ENCODE measurements at places on chromosomes 4 and X.
A peak's percentile ranks its signal among the peaks of the same experiment; 100 is the strongest.

DNA sequence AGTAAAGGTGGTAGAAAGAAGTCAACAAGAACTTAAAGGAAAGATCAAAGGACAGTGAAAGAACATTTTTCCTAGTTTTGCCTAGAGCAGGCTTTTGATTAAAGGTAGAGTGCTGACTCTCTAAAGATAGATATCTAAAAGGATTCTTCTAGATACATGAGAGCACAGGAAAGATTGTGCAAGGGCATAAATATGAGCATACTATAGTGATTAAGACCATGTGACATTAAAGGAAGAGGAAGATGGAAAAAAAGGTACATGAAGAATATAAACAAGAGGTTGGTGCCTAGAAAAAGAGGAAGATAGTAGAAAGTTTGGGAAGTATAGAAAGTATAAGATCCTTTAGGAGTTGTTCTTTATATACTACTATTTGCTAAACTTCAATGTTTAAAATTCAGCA, 26.1 kb upstream of the TET2 start:
- DNase-seq = no peak

GRCh38 chr4:159232465-159233106, 129.7 kb downstream of the RAPGEF2 start:
- no peak for DNase-seq

- no peak for DNase-seq
Measured at GRCh38 chr4:56077676-56078075, 128.9 kb downstream of the CEP135 start.

GRCh38 chr4:177041356-177041755, 248.6 kb upstream of the VEGFC start:
- DNase-seq = no peak

- DNase-seq = peak; percentile 25
Measured at GRCh38 chr4:147590249-147590920, 26.8 kb upstream of the TMEM184C start.

GRCh38 chrX:37320541-37321203, 28.5 kb upstream of the PRRG1 start:
- no peak for DNase-seq

- no peak for DNase-seq
Measured at GRCh38 chrX:66013194-66013816, 26.6 kb downstream of the VSIG4 start.

DNA sequence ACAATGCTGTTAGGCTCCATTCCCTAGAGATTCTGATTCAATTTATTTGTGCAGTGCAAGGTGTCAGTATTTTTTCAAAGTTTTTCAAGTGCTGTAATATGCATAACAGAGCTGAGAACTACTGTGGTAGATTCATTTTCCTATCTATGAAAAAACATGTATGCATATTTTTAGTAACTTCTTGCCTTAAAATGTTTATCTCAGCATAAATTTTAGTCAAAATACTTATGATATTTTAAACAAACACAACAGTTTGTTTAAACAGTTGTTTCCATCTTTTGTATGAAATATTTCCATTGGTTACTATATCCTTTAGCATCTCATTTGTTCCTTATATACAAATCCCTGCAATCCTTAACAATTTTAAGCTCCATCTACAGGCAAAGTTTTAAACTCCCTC, 624.8 kb upstream of the ADGRL3 start:
- DNase-seq = no peak

- DNase-seq = no peak
Measured at GRCh38 chr4:46922205-46922604, 13.2 kb upstream of the COX7B2 start.

- DNase-seq = no peak
Measured at GRCh38 chrX:9148615-9149399, 114.9 kb upstream of the FAM9B start.

DNA sequence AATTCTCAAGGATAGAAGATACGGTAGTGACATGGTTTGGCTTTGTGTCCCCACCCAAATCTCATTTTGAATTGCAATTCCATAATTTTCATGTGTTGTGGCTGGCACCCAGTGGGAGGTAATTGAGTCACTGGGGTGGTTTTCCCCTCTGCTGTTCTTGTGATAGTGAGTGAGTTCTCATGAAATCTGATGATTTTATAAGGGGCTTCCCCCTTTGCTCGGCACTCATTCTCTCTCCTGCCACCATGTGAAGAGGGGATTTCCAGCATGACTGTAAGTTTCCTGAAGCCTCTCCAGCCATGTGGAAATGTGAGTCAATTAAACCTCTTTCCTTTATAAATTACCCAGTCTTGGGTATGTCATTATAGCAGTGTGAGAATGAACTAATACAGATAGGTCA, 8.5 kb upstream of the SPANXN4 start:
- no peak for DNase-seq

- no peak for DNase-seq
Measured at GRCh38 chr4:48129307-48130014, 4.6 kb downstream of the TXK start.

- no peak for DNase-seq
Measured at GRCh38 chr4:92483341-92483740, 179.6 kb downstream of the GRID2 start.

GRCh38 chr4:185464887-185465286, 6.6 kb downstream of the CCDC110 start:
- no peak for DNase-seq

GRCh38 chr4:109134268-109134667, 168.2 kb downstream of the COL25A1 start:
- no peak for DNase-seq

DNA sequence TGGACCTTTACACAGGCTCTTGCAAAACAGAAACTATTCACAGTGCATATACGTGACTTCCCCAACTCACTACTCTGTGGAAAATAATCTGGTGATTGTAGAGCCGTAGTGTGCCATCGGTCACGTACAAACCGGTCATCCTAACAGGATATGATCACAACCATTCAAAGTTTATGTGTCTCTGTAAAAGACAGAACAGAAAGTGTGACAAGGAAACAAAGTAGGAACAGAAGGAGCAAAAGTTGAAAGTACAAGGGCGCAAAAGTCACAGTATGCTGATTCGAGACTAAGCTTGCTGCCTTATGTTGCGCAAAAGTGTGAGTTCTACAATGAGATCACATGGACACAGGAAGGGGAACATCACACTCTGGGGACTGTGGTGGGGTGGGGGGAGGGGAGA, 18.6 kb downstream of the MEPE start:
- DNase-seq = no peak

- no peak for DNase-seq
Measured at GRCh38 chrX:15146515-15146914, 123.4 kb downstream of the ASB9 start.

GRCh38 chrX:39445336-39445735, 644.1 kb downstream of the MID1IP1 start:
- no peak for DNase-seq

- DNase-seq = no peak
Measured at GRCh38 chr4:18419780-18420179, 398.2 kb upstream of the LCORL start.

DNA sequence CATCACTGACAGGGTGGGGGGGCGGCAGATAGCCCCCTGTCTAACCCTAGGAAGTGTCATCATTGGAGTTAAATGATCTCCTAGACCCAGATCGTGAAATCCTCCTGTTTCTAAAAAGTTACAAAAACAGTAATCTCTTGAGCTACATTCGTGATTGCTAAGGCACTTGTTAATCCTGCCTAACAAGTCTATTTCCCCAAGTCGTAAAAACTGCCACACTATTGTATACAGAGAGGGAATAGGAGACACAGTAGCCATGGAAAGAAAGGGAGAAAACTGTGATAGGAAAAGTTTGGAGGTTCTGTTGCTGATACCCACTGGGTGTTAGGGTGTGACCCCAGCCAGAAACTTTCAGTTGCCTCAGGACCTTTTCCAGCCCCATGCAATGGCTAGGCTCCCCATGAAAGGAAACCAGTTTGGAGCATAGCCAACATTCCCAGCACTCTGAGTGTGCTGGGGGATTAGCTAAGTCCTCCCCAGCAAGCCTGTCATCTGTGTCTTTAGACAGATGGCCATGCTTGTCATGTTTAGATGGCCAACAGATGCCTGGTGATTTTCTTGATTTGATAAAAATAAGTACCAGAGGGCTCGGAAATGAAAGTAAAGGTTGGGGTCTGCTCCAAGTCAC, 63.3 kb upstream of the ANXA10 start:
- DNase-seq = no peak

DNA sequence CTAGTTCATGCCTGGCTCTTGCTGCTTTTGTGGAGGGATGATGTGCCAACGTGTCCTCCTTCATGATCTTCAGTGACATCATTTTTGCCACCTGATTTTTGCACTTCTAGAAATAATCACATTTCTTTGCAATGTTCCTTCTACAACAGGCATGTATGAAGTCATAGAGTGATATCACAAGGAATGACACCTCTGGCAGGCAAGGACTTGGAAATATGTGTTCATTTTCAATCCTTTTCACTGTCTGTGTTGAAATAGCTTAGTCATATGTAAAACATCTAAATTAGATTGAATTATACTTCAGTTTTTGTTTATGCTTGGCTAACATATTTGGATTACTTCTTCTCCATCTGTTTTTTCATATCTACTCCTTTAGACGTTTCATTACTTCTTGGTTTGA, 221.2 kb upstream of the STK26 start:
- DNase-seq = no peak

GRCh38 chrX:136627409-136627808, 20.5 kb upstream of the CD40LG start:
- DNase-seq = no peak

DNA sequence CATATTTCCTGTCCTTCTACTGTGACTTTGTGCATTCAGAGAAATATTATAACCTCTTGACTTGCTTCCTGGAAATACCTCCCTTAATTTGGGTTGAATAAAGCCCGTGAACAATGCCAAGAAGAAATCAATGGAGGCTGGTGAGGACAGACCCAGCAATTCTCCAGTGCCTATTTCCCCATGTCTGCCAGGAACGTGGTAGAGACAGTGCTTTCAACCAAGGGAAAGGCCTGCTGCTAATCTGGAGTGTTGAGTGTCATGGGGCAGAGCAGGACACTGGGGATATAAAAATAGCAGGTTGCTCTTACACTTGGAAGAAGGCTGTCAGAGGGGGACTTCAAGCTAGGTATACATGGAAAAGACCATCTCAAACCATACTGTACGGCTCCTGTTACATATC, 19.9 kb downstream of the TSC22D3 start:
- no peak for DNase-seq

- no peak for DNase-seq
Measured at GRCh38 chr4:9146967-9147366, 23.2 kb upstream of the FAM90A26 start.

- DNase-seq = no peak
Measured at GRCh38 chr4:54937501-54937900, 187.9 kb downstream of the KDR start.

DNA sequence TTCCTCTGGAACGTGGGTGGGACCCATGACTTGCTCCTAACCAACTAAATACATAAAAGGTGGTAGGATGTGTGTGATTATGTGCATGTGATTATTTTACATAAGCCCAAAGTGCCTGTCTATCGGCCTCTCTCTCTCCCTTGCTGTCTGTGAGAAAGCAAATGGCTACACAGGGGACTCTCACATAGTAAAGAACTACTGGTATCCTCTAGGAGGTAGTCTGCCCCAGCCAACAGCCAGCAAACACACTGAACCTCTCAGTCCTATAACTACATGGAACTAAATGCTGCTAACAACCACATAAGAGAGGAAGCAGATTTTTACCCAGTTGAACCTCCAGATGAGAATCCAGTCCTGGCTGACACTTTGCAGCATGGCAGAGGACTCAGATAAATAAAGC, 1249.4 kb downstream of the ADGRL3 start:
- DNase-seq = no peak

GRCh38 chr4:79357365-79357764, 31.5 kb upstream of the NAA11 start:
- no peak for DNase-seq

- no peak for DNase-seq
Measured at GRCh38 chr4:186534056-186534455, 21.3 kb downstream of the MTNR1A start.

- DNase-seq = no peak
Measured at GRCh38 chr4:5024673-5025072, 5.4 kb upstream of the CYTL1 start.

DNA sequence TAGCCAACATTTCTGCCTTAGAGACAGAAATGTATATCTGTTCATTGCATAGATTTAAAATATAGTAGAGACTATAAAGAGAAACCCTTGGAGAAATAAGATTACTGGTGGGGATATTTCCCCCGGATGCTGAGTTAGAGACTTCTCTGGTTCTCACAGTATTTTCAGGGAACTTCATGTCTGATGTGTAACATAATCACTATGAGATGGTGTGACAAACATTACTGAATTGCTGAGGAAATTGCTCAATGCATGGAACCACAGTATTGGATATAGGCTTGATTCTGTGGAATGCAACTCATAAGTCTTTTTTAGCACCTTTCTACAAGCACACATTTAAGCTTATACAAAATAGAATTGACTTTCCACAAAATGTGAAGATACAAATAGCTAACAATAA, 152.7 kb downstream of the SOWAHB start:
- DNase-seq = no peak

DNA sequence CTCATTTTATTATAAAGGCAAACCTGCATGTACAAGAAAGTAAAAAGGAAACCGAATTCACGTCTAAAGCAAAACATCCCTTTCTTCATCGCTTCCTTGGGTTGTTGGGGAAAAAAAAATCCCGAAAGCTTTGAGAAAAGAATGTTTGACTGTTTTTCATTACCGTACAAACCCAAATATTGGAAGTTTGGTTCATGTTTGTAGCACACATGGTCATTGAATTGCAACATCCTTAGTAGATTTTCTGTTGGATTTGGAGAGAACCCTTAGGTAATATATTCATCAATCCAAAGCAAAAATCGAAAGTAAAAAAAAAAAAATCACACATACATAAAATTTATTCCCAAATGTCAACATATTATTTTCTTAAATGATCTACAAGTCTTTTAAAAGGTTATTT, 420.3 kb downstream of the MAPK10 start:
- DNase-seq = no peak

DNA sequence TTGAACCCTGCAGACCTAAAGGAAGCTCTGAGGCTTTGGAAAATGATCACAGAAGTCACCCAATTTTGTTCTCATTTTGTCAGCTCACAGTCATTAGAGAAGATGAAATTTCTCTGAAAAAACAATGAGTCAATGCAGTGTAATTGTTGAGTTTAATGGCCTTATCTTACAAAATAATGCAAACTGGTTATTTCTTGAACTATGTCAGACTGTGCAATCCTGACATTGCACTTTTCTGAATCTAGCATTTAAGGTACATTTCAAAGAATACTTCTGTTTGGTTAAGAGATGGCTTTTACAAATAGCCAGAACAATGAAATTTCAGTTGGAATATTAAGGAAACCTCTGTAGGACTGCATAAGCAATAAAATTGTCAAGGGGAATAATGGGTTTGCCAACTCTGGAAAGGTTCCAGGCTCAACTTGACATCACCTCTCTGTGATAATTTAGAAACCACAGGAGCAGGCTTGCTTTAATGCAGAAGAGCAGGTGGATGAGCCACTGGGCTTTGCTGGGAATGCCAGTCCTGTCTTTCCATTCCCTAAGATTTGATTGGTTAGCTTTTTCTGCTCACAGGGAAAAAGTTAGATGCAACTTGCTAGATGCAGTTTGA, 222.8 kb downstream of the FRMPD4 start:
- DNase-seq = no peak

- DNase-seq = no peak
Measured at GRCh38 chr4:134537701-134538100, 336.1 kb upstream of the PABPC4L start.

GRCh38 chrX:275967-276580, 5.1 kb upstream of the PLCXD1 start:
- DNase-seq = no peak
